ENCODE measurements at places on chromosomes 7 and 10.

- no peak for DNase-seq
Observed at GRCh38 chr7:80412842-80413241, 99.0 kb downstream of the GNAT3 start.

- DNase-seq, result no peak
Observed at GRCh38 chr7:117562759-117563158, 82.9 kb downstream of the CFTR start.

- DNase-seq, result no peak
Observed at GRCh38 chr10:72794260-72794659, 99.3 kb upstream of the OIT3 start.

- DNase-seq, result no peak
Observed at GRCh38 chr7:139867847-139868246, 38.8 kb downstream of the TBXAS1 start.

- no peak for DNase-seq
Observed at GRCh38 chr10:118365702-118366101, 23.6 kb upstream of the FAM204A start.

DNA sequence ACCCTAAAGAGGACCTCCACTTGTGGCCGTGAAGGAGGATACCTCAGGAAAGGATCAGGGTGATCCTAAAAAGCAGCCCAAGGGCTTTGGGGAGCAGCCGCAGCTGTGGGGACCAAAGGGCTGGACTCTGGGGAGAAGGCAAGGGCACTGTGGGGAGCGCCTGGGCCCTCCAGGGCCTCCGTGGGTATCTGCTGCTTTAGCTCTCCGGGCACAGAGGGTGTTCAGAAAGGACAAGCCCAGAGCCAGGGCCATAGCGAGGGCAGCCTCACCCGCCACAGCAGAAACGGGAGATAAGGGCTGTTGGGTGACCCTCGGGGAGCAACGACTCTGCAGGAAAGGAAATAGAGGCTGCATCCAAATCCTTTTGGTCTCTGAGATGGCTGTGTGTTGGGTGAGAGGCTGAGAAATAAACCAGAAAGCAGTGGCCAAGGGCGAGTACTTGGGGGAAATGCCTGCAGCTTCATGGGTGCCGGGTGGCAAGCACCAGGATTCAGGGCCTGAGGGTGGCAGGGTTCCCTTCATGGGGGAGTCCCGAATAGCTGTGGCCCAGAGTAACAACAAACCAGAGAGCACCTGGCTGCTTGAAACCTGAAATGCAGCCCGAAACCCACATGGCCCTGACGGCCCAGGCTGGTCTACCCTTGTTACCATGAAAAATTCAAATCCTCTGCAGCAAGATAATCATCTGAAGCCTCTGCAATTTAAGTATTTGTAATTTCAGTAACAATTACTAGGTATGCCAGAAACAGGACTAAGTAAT, 95.2 kb downstream of the VIPR2 start:
- peak; percentile 11 for DNase-seq

DNA sequence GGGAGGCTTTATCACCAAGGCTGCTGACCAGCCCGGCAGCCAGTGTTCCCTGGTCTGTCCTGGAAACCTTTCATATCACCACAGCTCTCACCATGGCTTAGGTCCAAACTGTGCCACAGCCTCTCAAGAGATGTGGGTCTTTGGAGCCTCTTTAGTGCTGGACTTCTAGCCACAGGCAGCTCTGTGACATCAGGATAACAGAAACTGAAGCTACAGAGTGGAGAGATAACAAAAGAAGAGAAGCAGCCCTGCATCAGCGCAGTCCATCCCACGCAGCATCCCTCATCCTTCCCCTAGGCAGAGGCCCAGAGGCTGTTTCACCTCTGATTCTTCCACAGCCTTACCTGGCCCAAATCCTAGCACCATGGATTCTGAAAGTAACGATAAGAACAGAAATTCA, 187.9 kb upstream of the KMT2E start:
- DNase-seq, result no peak

- no peak for DNase-seq
Observed at GRCh38 chr10:30437031-30437841, 3.3 kb downstream of the MAP3K8 start.

- no peak for DNase-seq
Observed at GRCh38 chr7:77570330-77571011, 33.4 kb downstream of the PTPN12 start.

DNA sequence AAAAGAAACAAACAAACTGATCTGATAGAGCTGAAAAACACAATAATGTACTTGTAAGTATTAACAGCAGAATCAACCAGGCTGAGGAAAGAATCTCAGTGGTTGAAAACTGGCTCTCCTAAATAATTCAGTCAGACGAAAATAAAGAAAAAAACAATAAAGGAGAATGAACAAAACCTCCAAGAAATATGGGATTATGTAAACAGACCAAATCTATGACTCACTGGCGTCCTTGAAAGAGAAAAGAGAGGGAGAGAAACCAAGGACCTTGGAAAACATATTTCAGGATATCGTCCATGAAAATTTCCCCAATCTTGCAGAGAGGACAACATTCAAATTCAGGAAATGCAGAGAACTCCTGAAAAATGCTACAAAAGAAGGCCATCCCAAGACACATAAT, 62.9 kb downstream of the FBXL13 start:
- no peak for DNase-seq

DNA sequence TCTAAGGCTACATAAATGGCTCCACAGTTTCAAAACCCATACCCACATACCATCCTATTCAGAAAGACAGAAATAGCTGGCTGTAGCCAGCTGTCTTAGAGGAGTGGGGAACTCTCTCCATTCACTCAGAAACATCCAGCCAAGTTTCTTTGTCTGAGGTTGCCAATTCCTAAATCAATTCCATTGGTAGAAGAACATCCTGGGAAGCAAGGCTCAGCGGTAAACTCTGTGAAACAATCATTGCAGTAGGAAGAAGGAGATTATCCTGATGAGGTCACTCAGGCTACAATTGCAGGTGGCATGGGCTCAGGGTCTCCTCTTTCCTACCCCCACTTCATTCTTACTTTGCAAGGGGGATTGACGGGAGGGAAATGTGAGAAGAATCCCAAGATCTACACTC, 154.0 kb downstream of the ETV1 start:
- no peak for DNase-seq

DNA sequence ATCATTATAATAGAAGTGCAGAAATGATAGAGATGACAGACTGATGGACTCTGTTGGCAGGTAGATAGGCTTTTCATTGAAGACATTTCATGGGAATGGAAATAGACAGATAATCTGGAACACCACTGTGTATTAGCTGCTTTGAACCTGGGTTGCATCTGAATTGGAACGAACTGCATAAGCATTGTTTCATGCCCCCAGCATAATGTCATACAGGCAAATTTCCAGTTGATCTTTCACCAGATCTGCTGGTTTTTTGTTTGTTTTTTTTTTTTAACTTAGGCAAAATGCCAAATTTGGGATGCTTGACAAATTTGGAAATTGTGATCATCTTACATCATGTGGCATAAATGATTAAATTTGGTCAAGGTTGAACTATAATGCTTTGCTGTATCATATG, 172.1 kb upstream of the AOAH start:
- DNase-seq, result no peak

GRCh38 chr7:116342125-116342524, 131.8 kb downstream of the TES start:
- no peak for DNase-seq

- DNase-seq, result no peak
Observed at GRCh38 chr10:79090134-79090803, 21.5 kb downstream of the ZMIZ1 start.

DNA sequence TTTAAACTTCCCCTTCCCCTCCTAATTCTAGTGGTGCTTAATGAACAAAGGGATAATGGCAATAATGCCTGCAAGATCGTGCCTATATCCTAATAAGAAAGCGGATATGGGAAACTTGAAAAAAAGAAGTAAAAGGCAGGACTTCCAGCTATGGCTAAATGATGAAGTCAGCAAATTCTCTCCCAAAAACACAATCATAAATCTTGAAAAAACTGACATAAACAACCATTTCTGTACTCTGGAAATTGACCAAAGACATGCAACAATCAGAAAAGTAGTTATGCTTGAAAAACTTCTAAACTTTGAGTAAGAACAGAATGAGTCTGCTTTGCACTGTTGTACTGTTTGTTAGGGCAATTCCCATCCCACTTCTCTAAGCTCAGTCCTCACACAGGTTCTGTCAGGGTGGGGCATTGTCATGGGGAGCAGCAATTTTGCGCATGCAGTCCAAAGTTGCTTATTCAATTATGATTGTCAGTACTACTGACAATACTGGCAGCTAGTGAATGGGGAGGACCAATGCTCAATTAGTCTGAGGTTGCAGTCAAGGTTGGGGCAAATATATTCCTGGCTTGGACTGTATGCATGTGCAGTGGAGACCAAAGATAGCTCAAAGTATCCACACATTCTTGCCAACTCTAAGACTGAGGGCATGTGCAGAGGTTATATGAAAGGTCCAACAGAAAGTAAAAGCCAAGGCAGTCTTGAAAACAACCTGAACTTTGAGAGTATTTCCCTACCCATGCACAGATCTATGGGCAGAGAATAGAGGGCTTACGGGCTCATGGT, 34.1 kb upstream of the ARHGAP22 start:
- DNase-seq, result no peak

DNA sequence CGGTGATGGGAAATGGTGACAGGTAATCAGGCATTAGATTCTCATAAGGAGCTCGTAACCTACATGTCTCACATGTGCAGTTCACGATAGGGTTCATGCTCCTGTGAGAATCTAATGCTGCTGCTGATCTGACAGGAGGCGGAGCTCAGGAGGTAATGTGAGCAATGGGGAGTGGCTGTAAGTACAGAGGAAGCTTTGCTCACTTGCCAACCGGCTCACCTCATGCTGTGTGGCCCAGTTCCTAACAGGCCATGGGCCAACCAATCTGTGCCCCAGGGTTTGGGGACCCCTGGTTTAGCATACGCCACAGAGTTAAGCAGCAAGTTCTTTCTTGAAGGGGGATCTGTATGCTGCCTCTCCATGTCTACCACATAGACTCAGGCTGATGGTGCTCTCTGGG, 133.1 kb downstream of the IQUB start:
- no peak for DNase-seq

DNA sequence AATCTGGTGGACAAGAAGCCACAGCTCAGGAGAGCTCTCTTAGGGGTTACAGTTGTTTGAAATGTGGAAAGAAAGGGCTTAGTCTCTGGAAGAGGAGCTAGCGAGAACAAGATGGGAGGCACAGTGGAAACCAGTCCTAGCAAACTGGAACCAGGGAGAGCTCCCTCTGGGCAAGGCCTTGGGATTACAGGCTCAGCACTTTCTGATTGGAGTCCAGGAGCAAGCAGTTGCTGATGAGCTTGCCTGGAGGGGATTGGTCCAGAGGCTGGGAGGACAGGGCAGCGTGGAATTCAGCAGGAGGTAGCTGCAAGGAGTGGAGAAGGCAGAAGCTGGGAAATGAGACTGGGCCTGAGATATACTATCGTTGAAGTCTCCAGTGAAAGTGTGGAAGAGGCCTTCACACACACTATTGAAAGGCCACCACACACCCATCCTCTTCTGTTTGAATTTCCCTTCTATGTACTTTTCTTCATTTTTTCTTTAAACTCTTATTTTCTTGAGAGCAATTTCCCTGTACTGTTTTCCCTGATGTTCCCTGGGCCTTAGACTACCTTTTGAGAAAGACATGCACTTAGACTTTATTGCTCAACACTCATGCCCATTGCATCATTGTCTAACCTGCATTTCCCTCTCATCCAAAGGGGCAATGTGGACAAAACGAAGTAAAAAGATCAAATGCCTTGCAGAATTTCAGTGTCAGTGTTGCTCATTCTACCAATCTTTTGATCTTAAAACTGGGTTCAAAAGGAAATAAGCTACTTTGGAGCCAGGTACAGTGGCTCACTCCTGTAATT, 57.8 kb upstream of the LANCL2 start:
- no peak for DNase-seq

GRCh38 chr7:115267503-115267902, 345.6 kb downstream of the MDFIC start:
- no peak for DNase-seq

DNA sequence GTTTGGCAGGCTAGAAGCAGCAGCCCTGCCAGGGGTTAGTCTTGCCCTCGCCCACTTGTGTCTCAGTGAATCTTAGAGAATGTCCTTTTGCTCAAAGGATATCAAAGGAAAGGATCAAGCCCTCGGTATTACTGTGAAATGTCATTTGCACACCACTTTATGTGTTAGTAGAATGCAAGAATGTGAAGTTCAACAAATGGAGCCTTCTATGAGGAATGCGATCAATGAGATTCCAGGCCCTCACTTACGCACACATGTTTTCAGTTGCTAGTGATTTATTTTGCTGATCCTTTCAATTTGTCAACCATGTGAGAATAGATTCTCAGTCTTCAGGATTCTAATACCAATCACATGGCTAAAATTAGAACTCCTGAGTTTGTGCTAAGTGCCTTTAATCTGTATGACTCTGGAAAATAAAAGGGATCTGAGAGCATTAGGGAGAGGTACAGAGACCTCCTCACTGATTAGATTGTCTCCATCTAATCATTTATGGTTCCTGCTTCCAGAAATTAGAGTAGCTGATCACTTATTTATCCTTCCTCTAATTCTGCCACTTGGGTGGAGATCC, 123.0 kb upstream of the SP4 start:
- no peak for DNase-seq

- peak; percentile 31 for DNase-seq
Observed at GRCh38 chr10:59625721-59626522, 83.7 kb downstream of the SLC16A9 start.

DNA sequence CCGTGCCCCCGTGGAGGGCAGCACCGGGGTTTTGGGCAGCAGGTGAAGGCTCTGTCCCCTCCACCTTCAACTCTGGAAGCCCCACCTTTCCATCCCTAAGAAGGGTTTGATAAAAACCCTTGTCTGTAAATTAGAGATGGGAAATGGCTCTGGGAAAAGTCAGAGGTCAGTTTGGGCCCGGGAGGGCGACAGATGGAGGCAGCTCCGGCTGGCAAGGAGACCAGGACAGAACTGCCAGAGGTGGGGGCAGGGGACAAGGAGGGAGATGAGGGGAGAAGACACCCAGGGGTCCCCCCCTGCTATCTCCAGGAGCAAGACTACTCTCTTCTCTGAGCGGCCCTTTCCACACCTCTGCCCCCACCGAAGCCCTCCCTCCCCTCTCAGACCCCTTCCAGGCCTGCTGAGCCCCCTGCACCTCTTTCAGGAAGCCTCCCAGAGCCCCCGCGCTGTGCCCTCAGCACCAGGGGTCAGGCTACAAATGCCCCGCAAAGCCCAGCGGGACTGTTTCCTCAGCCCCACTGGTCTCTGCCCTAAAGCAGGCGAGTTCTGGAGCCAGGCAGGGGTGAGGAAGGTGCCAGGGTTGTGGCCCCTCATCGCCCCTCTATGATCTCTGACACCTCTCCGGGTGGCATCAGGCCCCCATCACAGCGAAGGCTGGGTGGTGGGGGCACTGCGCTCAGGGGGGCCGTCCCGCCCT, 980 bp upstream of the SH2B2 start:
- no peak for DNase-seq

DNA sequence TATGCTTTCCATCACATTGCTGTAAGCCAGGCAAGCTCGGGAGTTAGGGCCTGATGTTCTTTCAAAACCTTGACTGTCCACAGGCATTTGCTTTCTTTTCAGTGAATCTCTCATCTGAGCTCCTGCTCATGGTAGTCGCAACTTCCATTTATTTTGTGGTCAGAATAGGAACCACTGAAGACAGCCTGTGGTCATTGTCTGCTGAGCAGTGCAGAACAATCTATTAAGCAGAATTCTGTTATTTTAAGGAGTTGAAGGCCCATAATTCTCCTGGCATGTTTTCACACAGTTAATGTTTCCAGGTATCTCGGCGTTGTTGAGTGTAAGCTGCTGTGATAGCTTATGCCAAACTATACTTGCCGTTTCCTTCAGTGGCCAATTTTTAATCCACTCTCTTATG, 491.1 kb upstream of the AKR1E2 start:
- DNase-seq, result no peak

Measured in stimulated activated CD4-positive, alpha-beta T cell treated with anti-CD3 and anti-CD28 coated beads, Interleukin-2, amount 100 ng/mL, for 24 hours (primary cell).